Cerebellar nuclear complex (tissue), 1 donor: ENCODE measurements at places on chromosomes 4 and X.

DNA sequence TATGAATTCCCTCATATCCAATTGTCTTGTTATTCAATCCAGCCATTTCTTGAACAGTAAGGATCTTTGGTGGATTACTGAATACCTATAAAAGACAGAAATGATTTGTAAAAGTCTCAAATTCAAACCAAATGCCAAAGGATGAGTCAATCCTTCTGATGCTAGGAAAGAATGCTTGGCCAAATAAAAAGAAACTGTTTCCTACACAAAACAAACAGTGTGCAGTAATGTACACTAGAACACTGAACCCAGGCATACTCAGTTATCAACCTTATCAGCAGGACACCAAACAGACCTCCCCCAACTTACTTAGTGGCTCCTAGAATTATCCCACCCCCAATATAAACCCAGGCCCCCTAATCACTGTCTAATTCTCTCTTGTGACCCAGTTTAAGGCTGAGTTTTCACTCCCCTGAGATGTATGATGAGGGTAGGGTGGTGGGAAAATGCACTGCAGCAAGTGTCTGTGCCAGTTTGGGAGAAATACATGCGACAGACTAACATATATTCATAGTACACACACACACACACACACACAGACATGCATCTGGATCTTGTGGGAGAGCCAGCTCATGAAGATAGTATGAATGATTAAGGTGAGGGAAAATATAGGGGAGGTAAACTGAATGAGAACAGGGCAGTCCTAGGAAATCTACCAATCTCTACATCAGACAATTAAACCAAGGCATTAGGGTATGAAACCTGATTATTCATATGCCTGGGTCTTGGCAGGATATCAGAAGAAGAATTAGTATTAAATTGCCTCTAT is 35.0 kb downstream of the CLDN2 start:
- no peak for DNase-seq

GRCh38 chr4:121088867-121089266 is 16.5 kb upstream of the NDNF start:
- no peak for DNase-seq

GRCh38 chr4:83240379-83240875 is 44.2 kb downstream of the COQ2 start:
- DNase-seq, result no peak

DNA sequence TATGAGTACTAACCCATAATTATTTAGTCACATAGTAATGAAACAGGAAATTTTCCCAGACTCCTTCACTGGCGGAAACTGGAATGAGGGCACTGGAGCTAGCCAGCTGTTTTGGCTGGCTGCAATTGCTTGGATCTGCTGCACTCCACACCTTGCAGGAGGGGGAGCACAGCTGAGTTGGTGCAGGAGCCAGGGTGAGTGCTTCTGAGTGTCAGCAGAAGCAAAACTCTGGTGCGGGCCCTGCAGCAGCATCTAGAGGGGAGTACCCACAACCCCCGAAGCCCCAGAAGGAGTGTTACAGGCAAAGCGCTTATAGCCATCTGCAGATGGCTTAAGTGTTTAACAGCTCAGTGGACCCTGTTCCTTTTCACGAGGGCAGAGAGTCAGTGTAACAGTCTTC is 96.1 kb downstream of the RPA4 start:
- no peak for DNase-seq

DNA sequence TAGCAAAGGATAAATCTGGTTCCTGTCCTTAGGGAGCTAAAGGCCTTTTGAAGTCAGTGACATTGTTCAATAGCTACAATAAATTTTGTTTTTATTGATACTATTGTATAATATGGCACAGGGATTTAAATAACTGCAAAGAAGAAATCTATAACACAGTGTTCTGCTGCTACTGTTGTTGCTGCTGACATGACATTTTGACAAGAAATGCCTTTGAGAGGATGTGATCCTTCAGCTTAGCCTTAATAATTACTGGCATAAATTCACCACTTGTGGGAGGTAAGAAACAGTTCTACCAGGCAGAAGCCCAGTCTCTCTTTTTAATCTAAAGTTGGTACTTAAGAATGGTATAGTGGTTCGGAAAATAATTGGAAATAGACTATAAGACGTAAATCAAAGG is 4.1 kb downstream of the SULT1E1 start:
- DNase-seq, result no peak

DNA sequence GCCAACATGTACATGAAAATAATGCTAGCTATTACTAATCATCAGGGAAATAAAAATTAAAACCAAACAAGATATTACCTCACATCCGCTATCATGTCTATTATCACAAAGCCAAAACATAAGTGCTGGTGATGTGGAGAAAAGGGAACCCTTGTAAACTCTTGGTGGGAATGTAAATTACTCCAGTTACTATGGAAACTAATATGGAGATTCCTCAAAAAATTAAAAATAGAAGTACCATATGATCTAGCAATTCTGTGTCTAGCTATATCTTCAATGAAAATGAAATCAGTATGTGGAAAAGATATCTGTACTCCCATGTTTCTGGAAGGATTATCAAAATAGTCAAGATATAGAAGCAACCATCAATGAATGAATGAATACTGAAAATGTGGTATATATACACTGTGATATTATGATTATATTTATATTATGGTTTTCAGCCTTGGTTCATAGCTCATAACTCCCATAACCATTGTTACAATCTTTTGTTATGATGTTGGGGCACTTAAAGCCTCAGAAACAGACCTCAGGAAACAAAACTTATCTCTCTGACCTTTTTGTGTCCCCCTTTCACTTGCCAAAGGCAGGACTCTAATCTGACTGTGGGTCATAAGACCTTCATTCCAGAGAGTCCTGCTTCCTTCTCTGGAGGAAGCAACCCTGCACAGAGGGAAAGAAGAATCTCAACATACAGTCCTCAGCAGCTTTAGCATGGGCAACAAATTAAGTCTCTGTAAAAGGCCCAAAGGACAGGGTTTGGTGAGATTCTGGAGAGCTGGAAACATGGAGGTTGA is 933.2 kb downstream of the ADGRL3 start:
- DNase-seq, result no peak

DNA sequence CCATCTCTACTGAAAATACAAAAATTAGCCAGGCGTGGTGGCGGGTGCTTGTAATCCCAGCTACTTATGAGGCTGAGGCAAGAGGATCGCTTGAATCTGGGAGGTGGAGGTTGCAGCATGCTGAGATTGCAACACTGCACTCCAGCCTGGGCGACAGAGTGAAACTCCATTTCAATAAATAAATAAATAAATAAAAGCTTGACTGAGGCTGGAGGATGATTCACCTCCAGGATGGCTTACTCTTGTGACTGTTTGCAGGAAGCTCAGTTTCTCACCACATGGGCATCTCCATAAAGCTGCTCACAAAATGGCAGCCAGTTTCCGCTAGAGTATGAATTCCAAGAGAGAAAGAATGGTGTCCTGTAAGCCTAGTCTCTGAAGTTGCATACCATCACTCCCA is 191.7 kb upstream of the EDNRA start:
- DNase-seq, result no peak

DNA sequence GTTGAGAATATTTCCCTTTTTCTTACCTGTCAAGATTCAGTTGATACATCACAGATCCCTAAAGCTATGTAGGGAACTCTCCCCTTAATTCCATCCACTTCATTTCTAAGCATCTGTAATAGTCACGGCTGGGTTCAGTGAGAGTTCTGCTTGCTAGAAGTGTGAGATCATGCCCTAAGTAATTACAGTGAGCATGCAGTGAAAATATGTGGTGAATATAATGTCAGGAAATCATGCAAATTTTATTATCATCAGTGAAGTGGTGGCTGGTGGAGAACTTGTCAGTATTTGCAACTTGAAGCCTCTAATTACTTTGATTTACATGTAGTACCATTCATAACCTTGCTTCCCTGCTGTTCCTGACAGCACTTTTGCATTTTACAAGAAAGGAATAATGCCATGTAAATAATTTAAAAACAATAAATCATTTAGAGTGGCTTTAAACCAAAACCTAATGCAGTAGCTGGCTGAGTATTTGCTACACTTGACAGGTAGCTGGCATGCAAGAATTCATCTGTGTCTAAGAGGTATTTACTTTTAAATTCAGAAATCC is 28.3 kb upstream of the CFAP299 start:
- no peak for DNase-seq

GRCh38 chr4:13483768-13484121 is 395 bp downstream of the RAB28 start:
- no peak for DNase-seq

- no peak for DNase-seq
Measured at GRCh38 chr4:10495651-10496050, 38.4 kb upstream of the ZNF518B start.

DNA sequence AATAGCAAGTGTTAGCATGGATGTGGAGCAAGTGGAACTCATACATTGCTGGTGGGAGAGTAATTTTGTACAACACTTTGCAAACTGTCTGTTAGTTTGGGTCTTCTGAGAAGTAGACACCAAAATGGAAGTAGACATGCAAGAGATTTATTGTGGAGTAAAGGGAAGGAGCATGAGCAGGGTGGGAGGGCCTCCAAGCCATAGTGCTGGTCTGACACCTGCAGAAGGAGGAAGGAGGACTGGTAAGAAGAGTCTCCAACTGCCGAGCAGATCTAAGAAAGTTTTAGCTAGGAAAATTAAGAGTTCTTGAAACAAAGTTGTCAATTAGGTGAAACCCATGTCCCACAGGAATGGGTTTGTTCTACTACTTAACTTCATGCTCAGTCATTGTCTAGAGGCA is 64.0 kb upstream of the DDIT4L start:
- DNase-seq, result no peak

GRCh38 chrX:63258144-63258543 is 93.0 kb downstream of the SPIN4 start:
- no peak for DNase-seq

GRCh38 chrX:35023683-35024082 is 81.1 kb downstream of the FAM47B start:
- DNase-seq, result no peak

- DNase-seq, result no peak
Measured at GRCh38 chr4:158778156-158778711, 9.4 kb downstream of the FNIP2 start.

DNA sequence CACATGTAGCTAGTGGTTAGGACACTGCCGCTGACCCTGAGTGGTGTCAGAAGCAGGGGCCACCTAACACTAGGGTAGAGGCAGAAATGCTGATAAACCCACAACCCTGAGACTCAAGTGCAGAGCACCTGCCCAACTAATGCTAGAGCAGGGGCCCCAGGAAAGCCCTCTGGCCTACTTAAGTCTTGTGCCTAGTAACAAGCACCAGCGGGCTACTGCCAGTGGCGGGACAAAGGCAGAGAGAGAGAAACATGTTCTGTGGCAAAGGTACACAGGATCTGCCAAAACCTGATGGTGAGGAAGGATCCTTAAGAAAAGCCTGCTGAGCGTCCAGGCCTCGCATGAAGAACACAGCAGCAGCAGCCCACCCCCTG is 172.4 kb downstream of the PRDM5 start:
- DNase-seq, result no peak

DNA sequence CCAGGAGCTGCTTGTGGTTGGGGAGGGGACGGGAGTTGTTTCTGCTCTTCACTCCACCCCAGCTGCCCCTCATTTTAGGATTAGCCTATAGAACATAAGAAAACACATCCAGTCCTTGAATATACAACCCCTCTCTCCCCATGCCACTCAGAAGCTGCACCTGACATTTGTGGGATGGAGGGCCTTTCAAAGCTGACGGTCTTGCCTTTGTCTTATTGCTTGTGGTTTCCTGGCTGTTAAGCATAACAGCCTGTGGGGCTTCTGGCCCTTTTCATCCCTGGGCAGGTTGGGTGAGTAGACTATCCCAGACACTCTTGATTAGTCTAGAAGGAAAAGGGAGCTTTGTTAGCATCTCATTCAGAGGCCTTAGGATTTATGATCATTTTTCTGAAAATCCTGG is 407.6 kb upstream of the BOD1L1 start:
- DNase-seq, result no peak

DNA sequence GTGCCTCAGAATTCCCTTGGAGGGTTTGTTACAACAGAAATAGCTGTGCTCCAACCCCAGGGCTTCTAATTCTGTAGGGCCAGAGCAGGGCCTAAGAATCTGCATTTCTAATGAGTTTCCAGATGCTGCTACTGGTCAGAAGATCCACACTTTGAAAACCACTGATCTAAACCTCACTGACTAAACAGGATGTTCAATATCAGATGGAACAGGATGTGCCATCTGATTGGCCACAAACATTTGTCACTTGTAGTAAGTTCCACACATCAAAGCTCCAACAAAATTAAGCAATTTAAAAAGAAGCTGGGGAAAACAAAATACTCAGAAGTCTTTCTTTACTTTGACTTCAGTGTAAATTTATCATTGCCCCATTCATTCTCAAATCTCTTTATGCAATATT is 14.3 kb downstream of the CASK start:
- no peak for DNase-seq

DNA sequence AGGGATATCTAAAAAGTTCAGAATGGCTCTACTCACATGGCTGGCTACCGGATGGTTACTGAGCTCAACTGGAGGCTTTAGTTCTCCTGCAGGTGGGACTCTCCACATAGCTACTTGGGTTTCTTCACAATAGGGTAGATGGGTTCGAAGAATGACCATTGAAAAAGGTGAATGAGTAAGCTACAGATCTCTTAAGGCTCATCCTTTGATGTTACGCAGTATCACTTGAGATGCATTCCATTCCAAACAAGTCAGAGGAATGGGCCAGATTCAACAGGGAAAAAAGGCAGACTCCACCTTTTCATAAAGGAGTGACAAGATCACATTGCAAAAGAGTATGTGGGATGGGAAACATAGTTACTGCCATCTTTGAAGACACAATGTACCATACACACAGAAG is 52.6 kb downstream of the DDX53 start:
- DNase-seq, result no peak

DNA sequence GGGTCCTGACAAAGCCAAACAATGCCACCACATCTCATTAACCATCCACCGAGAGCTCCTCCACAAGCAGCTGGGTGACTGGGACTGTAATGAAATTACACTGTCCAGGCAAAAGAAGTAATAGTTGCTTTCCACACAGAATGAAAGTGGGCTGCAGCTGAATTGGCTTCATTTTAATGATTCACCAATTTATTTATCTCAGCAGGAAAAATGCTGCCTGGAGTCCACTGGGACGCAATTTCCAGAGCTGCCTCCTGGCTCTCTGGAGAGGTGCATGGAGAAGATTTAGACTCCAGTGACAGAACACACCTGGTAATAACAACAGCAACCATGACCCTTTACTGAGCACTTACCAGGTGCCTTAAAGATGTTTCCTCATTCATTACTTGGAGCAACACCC is 226.7 kb downstream of the LDB2 start:
- no peak for DNase-seq

- DNase-seq, result no peak
Measured at GRCh38 chr4:55132775-55133174, 7.4 kb upstream of the KDR start.

- no peak for DNase-seq
Measured at GRCh38 chr4:176834531-176834930, 41.8 kb upstream of the VEGFC start.

- DNase-seq, result no peak
Measured at GRCh38 chrX:150567645-150568319, 639 bp upstream of the MTM1 start.

- no peak for DNase-seq
Measured at GRCh38 chr4:102625232-102625930, 124.2 kb downstream of the NFKB1 start.

- no peak for DNase-seq
Measured at GRCh38 chrX:41703574-41704029, 14.8 kb downstream of the GPR34 start.
